Transverse colon (tissue), 4 donors: ENCODE measurements at places on chromosomes 16 and 17. TPM values are rescaled to one million over a fixed set of nuclear protein-coding genes. Genes with fewer than 3 reads are reported as not detected.

DPEP2NB gene
- not detected for total RNA-seq

ZNF19 gene
- total RNA-seq = 11.6 TPM

PRDM7 gene
- not detected for total RNA-seq

WFIKKN1 gene
- total RNA-seq = 3.5 TPM

GRCh38 chr17:61240851-61241468 lies 158.7 kb upstream of the TBX2 start:
- DNase-seq = no peak
- no peaks in the 10 kb centered on the region for H3K27me3 ChIP-seq
- no peak overlapping the region for H3K4me3 ChIP-seq
- H3K27ac ChIP-seq = no peak overlapping the region
- no peaks in the 10 kb centered on the region for H3K4me1 ChIP-seq
- H3K36me3 ChIP-seq = no peaks in the 10 kb centered on the region

- H3K27me3 ChIP-seq = no peaks in the 10 kb centered on the region
- no peak overlapping the region for H3K27ac ChIP-seq
- DNase-seq = no peak
- no peaks in the 10 kb centered on the region for H3K36me3 ChIP-seq
- no peak overlapping the region for H3K4me3 ChIP-seq
- peaks cover 19% of the 10 kb centered on the region for H3K4me1 ChIP-seq
Measured at GRCh38 chr17:75521290-75521689, 4.2 kb upstream of the LLGL2 start.

- no peaks in the 10 kb centered on the region for H3K36me3 ChIP-seq
- no peaks in the 10 kb centered on the region for H3K27me3 ChIP-seq
- peaks cover 12% of the 10 kb centered on the region for H3K4me1 ChIP-seq
- no peak overlapping the region for H3K27ac ChIP-seq
Measured at GRCh38 chr16:68760671-68761275, 23.7 kb downstream of the CDH1 start.

DNA sequence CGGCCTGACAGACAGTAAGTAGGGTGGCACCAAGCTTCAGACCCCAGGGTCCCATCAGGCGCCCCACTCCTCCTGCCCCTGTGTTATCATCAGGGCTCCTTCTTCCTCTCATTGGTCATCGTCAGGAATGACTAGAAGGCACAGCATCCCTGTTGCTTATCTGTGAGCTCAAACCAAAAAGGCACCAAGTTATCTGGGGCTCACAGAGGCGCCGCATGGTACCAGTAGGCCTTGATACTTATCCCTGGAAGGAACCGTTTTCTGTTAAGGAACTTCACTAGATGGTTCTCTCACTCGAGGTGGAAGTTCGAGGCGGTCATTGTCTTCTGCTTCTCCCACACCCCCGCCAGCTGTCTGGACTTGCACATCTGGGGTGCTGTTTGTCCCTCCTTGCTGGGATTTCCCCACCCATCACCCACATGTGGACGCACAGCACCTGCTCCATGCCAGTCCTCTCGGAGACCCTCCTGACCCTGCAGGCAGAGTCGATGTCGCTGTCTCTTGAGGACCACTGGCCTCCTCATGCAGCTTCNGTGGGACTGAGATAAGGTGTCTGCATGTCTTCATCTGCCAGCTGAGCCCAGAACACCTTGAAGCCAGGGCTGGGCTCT lies 52.1 kb downstream of the METRNL start:
- H3K4me3 ChIP-seq = no peak overlapping the region
- no peaks in the 10 kb centered on the region for H3K36me3 ChIP-seq

DNA sequence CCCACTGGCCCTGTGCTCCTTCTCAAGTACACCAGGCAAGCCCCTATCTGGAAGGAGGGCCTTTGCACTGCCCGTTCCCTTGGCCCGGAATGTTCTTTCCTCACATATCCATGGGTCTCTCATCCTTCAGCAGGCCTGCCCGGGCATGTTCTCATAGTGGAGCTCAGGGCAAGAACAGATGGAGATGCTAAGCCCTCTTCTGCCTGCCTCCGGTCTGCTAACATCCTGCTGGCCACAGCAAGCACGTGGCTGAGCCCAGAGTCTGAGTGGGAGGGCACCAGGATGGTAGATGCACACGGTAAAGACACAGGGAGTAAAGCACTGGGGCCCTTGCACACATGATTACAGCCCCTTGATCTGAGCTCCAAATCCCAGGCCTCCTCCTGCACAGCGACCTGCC lies 19.8 kb upstream of the ANKRD40CL start:
- H3K4me3 ChIP-seq = no peak overlapping the region
- H3K36me3 ChIP-seq = no peaks in the 10 kb centered on the region
- no peak overlapping the region for H3K27ac ChIP-seq
- no peak for DNase-seq

DNA sequence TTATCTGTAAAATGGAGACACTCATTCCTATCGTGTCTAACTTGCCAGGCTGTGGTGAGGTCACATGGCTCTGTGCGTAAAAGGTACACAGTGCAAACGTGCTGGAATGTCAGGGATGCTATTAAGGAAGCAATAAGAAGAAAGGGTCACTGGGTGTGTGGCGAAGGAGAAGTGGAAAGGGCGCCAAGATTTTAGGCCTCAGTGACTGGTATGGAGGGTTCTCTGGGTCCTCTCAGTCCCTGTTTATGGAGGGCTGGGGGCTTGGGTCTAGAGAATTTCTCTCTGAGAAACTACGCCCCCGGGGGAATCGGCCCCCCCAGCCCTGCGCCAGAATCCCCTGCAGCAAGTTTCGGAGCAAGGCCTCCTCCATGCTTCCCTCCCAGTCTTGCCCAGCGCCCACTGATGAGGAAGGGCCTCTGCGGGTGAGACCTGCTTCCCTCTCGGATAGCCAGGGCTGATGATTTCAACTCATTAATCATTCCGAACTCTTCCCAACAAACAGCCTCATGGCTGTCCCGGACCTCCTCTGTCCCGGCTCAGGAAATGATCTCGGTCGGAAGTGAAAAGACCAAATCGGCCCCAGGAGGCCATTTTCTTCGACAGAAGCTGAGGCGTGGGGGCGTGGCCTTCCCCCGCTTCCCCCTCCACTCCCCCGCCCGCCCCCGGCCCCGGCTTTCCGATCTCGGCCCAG lies 1.2 kb upstream of the HEXIM1 start:
- H3K4me3 ChIP-seq = peak overlapping the region; percentile 53
- DNase-seq = peak; percentile 74
- H3K27me3 ChIP-seq = no peaks in the 10 kb centered on the region
- H3K27ac ChIP-seq = peak overlapping the region; percentile 95

GRCh38 chr16:73418051-73418450 lies 370.1 kb upstream of the ZFHX3 start:
- no peak overlapping the region for H3K27ac ChIP-seq
- H3K4me1 ChIP-seq = no peaks in the 10 kb centered on the region
- no peak for DNase-seq
- no peak overlapping the region for H3K4me3 ChIP-seq
- peaks cover 5% of the 10 kb centered on the region for H3K27me3 ChIP-seq

- H3K4me3 ChIP-seq = no peak overlapping the region
- no peak for DNase-seq
- no peaks in the 10 kb centered on the region for H3K4me1 ChIP-seq
- peaks cover 73% of the 10 kb centered on the region for H3K36me3 ChIP-seq
- no peaks in the 10 kb centered on the region for H3K27me3 ChIP-seq
Measured at GRCh38 chr17:7502987-7503386, 18.8 kb downstream of the POLR2A start.

GRCh38 chr17:29572691-29573557 lies 4.4 kb downstream of the TP53I13 start:
- peak overlapping the region; percentile 39 for H3K4me3 ChIP-seq
- no peak overlapping the region for H3K27ac ChIP-seq
- no peaks in the 10 kb centered on the region for H3K27me3 ChIP-seq
- no peaks in the 10 kb centered on the region for H3K36me3 ChIP-seq

DNA sequence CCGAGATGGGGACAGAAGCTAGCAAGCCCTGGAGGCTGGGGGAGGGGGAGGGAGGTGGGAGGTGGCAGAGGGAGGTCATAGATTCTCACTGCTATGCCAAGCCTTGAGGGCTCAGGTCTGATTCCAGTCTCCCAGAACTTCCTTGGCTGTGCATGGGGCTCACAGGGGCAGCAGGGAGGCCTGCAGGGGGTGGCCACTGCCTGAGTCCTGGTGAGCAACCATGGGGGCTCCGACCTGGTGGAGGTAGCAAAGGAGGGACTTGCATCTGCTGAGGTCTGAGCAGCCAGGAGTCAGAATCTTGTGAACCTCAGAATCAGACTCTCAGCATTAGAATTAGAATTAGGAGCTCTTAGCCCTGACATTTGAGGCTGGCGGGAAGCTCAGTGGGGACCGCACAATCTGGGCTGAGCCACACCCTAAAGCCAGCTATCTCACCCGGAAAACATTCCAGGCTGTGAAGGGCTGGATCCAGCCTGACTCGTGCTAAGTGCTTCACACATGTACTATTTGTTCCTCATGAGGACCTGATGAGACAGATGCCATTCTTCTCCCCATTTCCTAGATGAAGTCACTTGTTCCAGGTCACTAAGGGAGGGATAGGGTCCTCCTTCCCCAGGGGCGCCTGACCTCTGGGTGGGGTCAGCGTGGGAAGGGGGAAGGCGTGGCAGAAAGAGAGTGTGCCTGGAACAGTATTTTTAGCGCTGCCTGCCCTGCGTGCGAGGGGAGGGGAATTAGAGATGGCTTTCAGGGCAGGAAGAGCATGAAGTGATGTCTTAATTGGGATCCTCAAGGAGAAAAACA lies 17.3 kb upstream of the KCNJ12 start:
- H3K4me1 ChIP-seq = no peaks in the 10 kb centered on the region
- no peak overlapping the region for H3K4me3 ChIP-seq
- no peak overlapping the region for H3K27ac ChIP-seq
- H3K36me3 ChIP-seq = no peaks in the 10 kb centered on the region
- H3K27me3 ChIP-seq = no peaks in the 10 kb centered on the region

GRCh38 chr17:57956291-57957119 lies 1.3 kb upstream of the CUEDC1 start:
- H3K4me3 ChIP-seq = no peak overlapping the region
- H3K4me1 ChIP-seq = peaks cover 43% of the 10 kb centered on the region
- no peaks in the 10 kb centered on the region for H3K36me3 ChIP-seq
- H3K27me3 ChIP-seq = no peaks in the 10 kb centered on the region
- H3K27ac ChIP-seq = peak overlapping the region; percentile 78

DNA sequence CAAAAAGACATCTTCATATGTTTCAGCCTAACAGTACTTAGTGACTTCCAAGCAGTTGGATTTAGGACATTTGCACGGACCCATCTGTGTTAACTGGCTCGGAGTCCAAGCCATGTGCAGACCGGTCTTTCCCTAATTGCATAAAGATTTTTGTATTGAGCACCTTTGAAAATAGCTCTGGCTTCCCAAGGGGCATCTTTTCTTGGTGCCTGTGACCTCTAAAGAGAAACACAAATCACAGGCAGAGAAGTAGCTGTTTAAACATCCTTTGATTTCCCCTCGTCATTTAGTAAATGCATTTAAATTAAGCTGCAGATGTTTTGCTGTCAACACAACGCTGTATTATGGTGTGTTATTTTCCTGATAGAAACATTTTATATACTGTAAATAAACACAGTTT lies 288.2 kb upstream of the SALL1 start:
- H3K36me3 ChIP-seq = no peaks in the 10 kb centered on the region
- H3K27ac ChIP-seq = no peak overlapping the region
- H3K4me3 ChIP-seq = no peak overlapping the region
- peaks cover 22% of the 10 kb centered on the region for H3K27me3 ChIP-seq

DNA sequence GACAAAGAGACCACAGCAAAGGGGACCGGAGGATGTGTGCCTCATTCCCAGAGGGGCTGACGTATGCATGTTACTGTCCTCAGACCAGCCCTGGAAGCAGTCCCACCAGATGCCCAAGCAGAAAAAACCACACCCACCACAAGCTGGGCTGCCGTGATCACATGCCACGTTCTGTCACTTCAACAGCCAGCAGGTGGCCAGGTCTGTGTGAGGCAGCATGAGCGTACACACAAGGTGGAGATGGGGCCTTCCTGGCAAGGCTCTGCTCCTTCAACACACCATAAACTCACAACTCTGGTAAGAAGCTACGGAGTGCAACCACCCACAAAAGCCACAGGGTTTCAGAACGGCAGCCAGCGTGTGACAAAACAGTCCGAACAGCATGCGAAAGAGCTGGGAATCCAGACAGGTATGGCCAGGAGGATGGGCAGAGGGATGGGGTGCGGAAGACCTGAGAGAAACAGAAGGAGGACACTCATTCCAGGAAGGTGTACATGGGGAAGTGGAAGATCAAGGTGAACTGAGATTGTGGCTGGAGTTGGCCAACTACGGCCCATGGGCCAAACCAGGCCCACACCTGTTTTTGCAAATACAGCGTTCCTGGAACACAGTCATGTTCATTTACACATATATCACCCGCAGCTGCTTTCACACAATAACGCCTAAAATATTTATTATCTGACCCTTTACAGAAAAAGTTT lies 27.9 kb downstream of the MBTPS1 start:
- peaks cover 36% of the 10 kb centered on the region for H3K36me3 ChIP-seq
- H3K27me3 ChIP-seq = no peaks in the 10 kb centered on the region
- no peak overlapping the region for H3K27ac ChIP-seq
- H3K4me3 ChIP-seq = no peak overlapping the region
